Vagina (tissue), 2 donors: ENCODE measurements at places on chromosomes 12 and 14.
A peak's percentile ranks its signal among the peaks of the same experiment; 100 is the strongest.

- DNase-seq = no peak
Observed at GRCh38 chr12:7638760-7639555, 26.8 kb downstream of the APOBEC1 start.

- DNase-seq = no peak
Observed at GRCh38 chr12:51675071-51675803, 84.2 kb downstream of the SCN8A start.

GRCh38 chr14:28901631-28902030 is 135.0 kb downstream of the FOXG1 start:
- no peak for DNase-seq

- DNase-seq = no peak
Observed at GRCh38 chr14:103630364-103631108, 1.5 kb downstream of the KLC1 start.

- DNase-seq = no peak
Observed at GRCh38 chr14:93102141-93102540, 13.6 kb downstream of the ITPK1 start.

GRCh38 chr12:20596061-20596460 is 99.1 kb upstream of the SLCO1C1 start:
- DNase-seq = no peak

DNA sequence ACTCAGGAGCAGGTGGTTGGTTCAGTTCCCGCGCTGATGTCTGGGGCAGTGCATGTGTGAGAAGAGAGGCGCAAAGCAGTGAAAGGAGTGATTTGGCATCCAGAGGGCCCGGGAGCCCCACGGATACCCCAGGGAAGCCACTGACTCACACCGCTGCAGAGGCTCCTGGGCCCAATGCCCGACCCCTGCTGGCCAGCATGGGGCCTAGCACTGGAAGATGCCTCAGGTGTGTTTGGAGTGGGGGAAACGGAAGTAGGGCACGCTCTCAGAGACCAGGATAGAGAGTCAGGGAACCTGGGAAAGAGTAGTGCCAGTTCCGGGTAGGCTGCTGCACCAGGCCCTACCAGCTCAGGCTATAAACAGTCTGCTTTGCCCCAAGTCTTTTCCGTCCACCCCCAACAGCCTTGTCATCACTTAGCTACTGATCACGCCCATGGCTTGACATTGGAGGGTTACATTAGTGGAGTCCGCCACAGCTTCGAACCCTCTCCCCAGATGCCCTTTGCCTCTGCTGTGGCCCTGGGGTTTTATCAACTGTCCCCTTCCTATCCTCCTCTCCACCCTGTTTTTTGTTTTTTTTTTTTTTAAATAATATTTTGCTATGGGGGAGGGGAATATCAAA is 9.5 kb upstream of the CSAD start:
- no peak for DNase-seq

DNA sequence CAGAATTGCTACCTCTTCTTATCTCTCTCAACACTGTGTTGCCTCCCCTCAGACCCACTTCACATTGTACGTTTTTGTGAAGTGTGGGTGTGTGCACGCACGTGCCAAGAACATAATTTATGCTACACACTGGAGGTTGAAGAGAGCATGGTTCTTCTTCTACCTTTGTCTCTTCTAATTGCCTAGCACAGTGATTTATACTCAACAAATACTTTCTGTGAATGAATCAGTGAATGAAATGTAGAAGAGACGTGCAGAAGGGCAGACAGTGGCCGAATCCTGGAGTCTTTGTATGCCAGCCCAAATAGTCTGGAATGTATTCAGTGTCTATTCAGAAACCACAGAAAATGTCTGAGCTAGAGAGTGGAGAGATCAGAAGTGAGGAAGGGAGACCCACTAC is 4.6 kb upstream of the SAMD4A start:
- no peak for DNase-seq

- DNase-seq = peak; percentile 77
Observed at GRCh38 chr12:1496162-1496900, 98.0 kb downstream of the FBXL14 start.

- DNase-seq = no peak
Observed at GRCh38 chr12:98645572-98646067, 530 bp downstream of the APAF1 start.

- no peak for DNase-seq
Observed at GRCh38 chr14:77108753-77109152, 10.7 kb downstream of the CIPC start.

DNA sequence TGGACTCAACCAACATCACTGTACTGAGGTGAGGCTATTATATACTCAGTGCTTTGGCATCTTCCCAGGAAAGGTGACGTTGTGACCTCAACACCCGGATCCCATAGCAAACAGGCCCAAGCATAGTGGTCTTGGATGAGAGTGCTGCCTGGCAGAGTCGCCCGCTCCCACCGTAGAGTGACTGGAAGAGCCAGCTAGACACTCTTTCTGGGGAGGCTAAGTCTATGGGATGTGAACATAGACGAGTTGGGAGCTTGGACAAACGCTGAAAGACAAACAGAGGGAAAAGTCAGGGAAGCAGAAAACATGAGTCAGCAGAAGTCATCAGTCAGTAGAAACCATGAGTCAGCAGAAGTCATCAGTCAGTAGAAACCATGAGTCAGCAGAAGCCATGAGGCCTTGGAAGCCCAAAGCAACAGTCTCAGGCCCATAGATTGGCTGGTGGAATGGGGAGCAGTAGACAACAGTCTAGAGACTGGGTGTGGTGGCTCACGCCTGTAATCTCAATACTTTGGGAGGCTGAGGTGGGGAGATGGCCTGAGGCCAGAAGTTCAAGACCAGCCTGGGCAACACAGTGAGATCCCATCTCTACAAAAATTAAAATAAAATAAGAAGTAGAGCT is 66.4 kb upstream of the MAP1LC3B2 start:
- no peak for DNase-seq

- DNase-seq = no peak
Observed at GRCh38 chr14:44353805-44354204, 153.3 kb downstream of the FSCB start.

GRCh38 chr14:92481386-92481785 is 32.2 kb upstream of the RIN3 start:
- DNase-seq = no peak

DNA sequence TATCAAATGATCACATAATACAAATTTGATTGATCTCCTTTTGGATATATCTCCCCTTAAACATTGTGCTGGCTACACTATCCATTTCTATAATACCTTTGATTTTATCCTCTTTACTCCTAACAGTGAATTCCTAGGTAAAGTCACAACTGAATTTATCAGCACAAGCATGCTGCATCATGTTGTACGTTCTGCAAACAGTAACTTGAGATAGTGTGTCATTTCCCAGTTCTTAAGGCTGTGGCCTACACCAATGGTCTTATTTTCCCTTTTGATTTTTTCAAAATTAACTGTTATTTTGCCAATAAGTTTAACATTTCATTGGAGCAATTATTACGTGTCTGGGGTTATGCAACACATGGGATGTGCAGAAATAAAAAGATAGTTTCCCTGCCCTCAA is 24.8 kb downstream of the PRKCH start:
- no peak for DNase-seq

DNA sequence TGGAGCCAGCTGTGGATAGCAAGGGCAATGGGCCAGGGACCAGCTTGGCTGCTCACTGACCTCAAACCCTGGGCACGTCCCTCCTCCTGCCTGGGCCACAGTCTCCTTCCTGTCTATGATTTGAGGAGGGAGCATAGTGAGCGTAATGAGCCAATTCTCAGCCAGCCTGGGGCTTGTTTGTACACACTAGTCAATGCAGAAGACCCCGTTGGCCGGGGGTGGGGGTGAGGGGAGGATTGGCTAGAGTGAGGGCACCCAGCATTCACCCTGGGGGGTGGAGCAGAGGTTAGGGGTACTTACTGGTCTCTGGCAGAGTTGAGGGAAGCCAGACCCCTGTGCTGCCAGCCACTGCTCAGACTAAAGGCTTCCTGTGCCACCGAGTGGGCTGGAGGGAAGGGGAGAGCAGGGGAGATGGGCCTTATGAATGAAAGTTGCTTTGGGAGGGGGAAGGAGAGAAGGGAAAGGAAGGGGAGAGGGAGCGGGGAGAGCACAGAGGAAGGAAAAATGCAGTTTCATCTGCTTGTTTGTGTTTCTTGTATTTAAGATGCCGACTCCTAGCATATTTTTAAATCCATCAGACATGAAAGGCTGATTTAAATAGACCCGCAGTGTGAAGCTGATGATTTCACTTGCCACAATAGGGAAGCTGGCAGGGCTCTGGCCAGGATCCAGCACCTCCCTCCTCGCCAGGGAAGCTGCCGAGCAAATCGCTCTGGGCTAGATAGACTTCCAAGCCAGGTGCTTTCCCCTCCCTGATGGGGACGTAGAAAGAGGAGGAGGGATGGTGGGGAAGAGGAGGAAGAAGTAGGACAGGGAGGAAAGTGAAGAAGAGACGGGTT is 114.0 kb downstream of the PRMT8 start:
- no peak for DNase-seq

GRCh38 chr12:14156606-14157005 is 175.2 kb upstream of the GRIN2B start:
- no peak for DNase-seq

GRCh38 chr14:72512281-72512680 is 381.6 kb downstream of the DPF3 start:
- DNase-seq = no peak

GRCh38 chr14:98099527-98099926 is 1172.5 kb downstream of the BCL11B start:
- no peak for DNase-seq

DNA sequence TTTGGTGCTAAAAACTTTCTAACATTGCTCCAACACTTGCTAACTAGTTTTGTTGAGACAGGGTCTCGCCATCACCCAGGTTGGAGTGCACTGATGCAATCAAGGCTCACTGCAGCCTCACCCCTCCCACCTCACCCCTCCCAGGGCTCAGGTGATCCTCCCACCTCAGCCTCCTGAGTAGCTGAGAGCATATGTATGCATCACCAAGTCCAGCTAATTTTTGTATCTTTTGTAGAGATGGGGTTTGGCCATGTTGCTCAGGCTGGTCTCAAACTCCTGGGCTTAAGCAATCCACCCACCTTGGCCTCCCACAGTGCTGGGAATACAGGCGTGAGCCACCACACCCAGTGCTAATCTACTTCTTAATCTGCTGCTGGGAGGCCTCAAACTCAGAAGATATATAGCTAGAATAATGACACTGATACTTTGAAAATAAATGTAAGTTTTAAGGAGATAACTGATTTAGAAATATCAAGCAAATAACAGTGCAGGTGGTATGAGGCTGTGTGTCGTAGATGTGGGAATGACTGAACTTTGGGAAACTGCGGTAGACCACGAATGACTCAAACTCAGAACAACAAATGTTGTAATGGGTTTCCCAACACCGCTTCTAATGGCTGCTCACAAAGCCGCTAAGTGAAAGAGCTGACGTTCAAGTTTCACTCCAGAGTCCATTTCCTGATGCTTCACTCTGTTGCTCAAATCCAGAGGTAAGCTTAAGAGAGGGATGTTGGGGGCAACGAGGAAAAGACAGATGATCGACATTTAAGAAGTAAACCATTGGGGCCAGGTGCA is 10.0 kb downstream of the TMCC3 start:
- DNase-seq = no peak

- no peak for DNase-seq
Observed at GRCh38 chr12:132445884-132446632, 43.9 kb upstream of the FBRSL1 start.

GRCh38 chr12:121196902-121197301 is 13.0 kb upstream of the P2RX4 start:
- DNase-seq = no peak

GRCh38 chr12:30622509-30622908 is 73.2 kb downstream of the IPO8 start:
- no peak for DNase-seq

DNA sequence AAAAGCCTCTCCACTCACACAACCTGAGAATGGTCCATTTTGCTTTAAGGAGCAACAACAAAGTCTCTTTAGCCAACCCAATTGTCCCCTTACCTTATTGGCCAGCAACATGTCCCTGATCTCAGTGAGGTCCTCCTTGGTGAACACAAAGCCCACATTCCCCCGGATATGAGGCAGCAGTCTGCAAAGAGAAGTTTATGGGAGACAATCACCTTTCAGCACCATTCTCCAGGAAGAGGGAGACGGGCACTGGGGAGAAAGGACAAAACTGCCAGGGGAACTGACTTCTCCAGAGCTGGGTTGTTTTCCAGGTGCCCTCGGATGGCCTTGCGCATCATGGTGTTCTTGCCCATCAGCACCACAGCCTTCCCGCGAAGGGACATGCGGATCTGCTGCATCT is 1.9 kb downstream of the RPLP0 start:
- DNase-seq = no peak

- DNase-seq = no peak
Observed at GRCh38 chr12:50467439-50467838, 37.3 kb upstream of the DIP2B start.

DNA sequence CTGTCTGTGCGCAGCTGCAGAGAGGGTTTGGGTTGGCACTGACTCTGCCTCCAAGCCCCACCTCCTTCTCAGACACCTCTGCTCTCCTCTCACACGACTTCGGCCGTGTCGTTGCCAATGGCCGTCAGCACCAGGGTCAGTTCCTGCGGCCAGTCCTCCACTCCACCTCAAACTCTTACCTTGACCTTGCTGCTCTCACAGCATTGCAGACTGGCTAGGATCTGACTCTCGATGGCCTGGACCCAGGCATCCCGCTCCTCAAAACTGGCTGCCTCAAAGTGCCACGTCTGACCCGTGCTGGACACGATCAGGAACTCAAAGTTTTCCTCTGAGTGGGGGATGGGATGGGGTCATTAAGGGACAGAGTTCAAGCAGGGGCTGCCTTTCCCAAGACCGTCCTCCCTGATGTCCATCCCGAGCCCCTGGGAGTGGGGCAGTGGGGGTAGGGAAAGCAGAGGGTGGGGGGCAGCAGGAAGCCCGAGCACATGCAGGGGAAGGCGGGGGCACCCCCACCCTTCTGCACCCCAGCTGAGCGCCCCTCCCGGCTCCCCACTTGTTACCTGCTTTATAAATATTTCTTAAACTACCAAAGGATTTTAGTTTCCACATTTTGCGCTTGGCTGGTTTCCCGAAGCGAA is 10.7 kb downstream of the AGAP2 start:
- no peak for DNase-seq
